Nasal cavity respiratory epithelium epithelial cell of viscerocranial mucosa (primary cell): ENCODE measurements at places on chromosomes 1 and 21. TPM values are rescaled to one million over a fixed set of nuclear protein-coding genes. Genes with fewer than 3 reads are reported as not detected.

The DHRS3 gene
- total RNA-seq = 14.7 and 47.6 TPM in 2 replicates

The PIAS3 gene
- total RNA-seq = 5.8 and 23.1 TPM in 2 replicates

The LCE6A gene
- not detected in 2 replicates for total RNA-seq

The IL10 gene
- not detected in 2 replicates for total RNA-seq

The BARHL2 gene
- total RNA-seq = not detected in 2 replicates

The LIPI gene
- not detected in 2 replicates for total RNA-seq

The PKNOX1 gene
- 9.6 and 17.9 TPM in 2 replicates for total RNA-seq

The KCNQ4 gene
- under 0.01 and 0.07 TPM in 2 replicates for total RNA-seq

The SMCP gene
- total RNA-seq = not detected in 2 replicates

The BCAN gene
- not detected in 2 replicates for total RNA-seq

The FCRLB gene
- total RNA-seq = 0.85 and 1.0 TPM in 2 replicates

The ADORA3 gene
- not detected in 2 replicates for total RNA-seq

The SLC6A9 gene
- total RNA-seq = 35.5 and 57.6 TPM in 2 replicates

The NHLH1 gene
- total RNA-seq = 0.07 TPM in 1 of 2 replicates, not detected in the other

The LDLRAD2 gene
- total RNA-seq = not detected in 2 replicates

The PROK1 gene
- not detected in 2 replicates for total RNA-seq

The OR2AK2 gene
- not detected in 2 replicates for total RNA-seq

The GPR25 gene
- not detected in 2 replicates for total RNA-seq

The CD34 gene
- not detected in 2 replicates for total RNA-seq

The CSF1 gene
- total RNA-seq = 0.68 and 11.7 TPM in 2 replicates

The REN gene
- total RNA-seq = under 0.01 TPM in 1 of 2 replicates, not detected in the other

The KRTAP21-2 gene
- total RNA-seq = not detected in 2 replicates

The CENPF gene
- 0.85 and 1.0 TPM in 2 replicates for total RNA-seq

The RHBDL2 gene
- total RNA-seq = 5.1 and 16.2 TPM in 2 replicates

The RCSD1 gene
- total RNA-seq = under 0.01 TPM in 1 of 2 replicates, not detected in the other
